ENCODE measurements at places on chromosomes 3 and 15. TPM values are rescaled to one million over a fixed set of nuclear protein-coding genes. Genes with fewer than 3 reads are reported as not detected.

DNA sequence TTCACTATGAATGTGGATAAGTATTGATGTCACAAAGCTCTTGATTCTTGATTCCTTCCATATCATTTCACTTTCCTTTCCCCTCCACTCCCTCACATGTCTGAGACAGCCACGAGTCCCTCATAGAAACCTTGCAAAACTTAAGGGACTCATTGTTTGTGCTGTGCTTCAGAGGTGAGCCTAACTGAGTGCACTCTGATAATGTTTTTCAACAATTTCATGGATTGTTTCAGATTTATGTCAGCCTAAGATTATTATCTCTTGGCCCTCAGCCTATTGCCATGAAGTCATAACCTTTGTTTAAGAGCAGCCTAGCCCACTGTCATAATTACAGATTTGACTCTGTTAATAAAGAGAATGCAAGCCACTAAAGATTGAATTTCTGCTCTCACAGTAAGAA lies 363.6 kb downstream of the MECOM start:
- H3K4me1 ChIP-seq: no peaks in the 10 kb centered on the region
- no peaks in the 10 kb centered on the region for H3K27me3 ChIP-seq
- no peaks in the 10 kb centered on the region for H3K36me3 ChIP-seq
- no peak overlapping the region for H3K4me3 ChIP-seq
- H3K27ac ChIP-seq: no peak overlapping the region

GRCh38 chr3:72065872-72066641 lies 281.1 kb upstream of the PROK2 start:
- H3K36me3 ChIP-seq: no peaks in the 10 kb centered on the region
- no peaks in the 10 kb centered on the region for H3K4me1 ChIP-seq
- H3K27me3 ChIP-seq: peaks cover 7% of the 10 kb centered on the region

SAMMSON gene
- not detected for total RNA-seq

ADAMTSL3 gene
- 3.0 TPM for total RNA-seq

DNA sequence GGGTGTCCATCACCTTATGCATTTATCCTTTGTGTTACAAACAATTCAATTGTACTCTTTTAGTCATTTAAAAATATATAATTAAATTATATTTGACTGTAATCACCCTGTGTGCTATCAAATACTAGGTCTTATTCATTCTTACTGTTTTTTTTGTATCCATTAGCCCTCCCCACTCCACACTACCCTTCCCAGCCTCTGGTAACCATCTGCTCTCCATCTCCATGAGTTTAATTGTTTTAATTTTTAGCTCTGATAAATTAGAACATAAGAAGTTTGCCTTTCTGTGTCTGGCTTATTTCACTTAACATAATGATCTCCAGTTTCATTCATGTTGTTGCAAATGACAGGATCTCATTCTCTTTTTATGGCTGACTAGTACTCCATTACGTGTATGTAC lies 16.8 kb downstream of the C3orf20 start:
- no peak for DNase-seq
- no peaks in the 10 kb centered on the region for H3K36me3 ChIP-seq
- H3K27me3 ChIP-seq: no peaks in the 10 kb centered on the region
- H3K4me1 ChIP-seq: no peaks in the 10 kb centered on the region
- no peak overlapping the region for H3K4me3 ChIP-seq
- no peak overlapping the region for H3K27ac ChIP-seq

FES gene
- 7.2 TPM for total RNA-seq

- H3K27ac ChIP-seq: no peak overlapping the region
- peaks cover 8% of the 10 kb centered on the region for H3K4me1 ChIP-seq
- no peak overlapping the region for H3K4me3 ChIP-seq
- DNase-seq: no peak
- H3K36me3 ChIP-seq: peaks cover 8% of the 10 kb centered on the region
Observed at GRCh38 chr3:23961066-23961465, 16.0 kb downstream of the NR1D2 start.

- peaks cover 9% of the 10 kb centered on the region for H3K4me1 ChIP-seq
- no peaks in the 10 kb centered on the region for H3K27me3 ChIP-seq
Observed at GRCh38 chr15:27679731-27680471, 419.2 kb downstream of the OCA2 start.

CFAP100 gene
- not detected for total RNA-seq

- H3K27ac ChIP-seq: no peak overlapping the region
- peaks cover 7% of the 10 kb centered on the region for H3K27me3 ChIP-seq
- H3K36me3 ChIP-seq: no peaks in the 10 kb centered on the region
- H3K4me1 ChIP-seq: no peaks in the 10 kb centered on the region
Observed at GRCh38 chr15:60722328-60723112, 243.6 kb upstream of the ICE2 start.

- H3K36me3 ChIP-seq: peaks cover 6% of the 10 kb centered on the region
- no peak overlapping the region for H3K4me3 ChIP-seq
- no peak overlapping the region for H3K27ac ChIP-seq
- no peaks in the 10 kb centered on the region for H3K27me3 ChIP-seq
- H3K4me1 ChIP-seq: no peaks in the 10 kb centered on the region
Observed at GRCh38 chr15:90222547-90222946, 11.2 kb downstream of the CIB1 start.

SLC9A9 gene
- 1.5 TPM for total RNA-seq

GRCh38 chr15:62307551-62307950 lies 142.5 kb upstream of the C2CD4B start:
- H3K4me3 ChIP-seq: no peak overlapping the region
- DNase-seq: peak; percentile 67
- no peaks in the 10 kb centered on the region for H3K36me3 ChIP-seq
- H3K27ac ChIP-seq: no peak overlapping the region
- peaks cover 11% of the 10 kb centered on the region for H3K4me1 ChIP-seq

GRCh38 chr3:124639406-124640237 lies 90.6 kb upstream of the UMPS start:
- H3K4me1 ChIP-seq: no peaks in the 10 kb centered on the region
- no peaks in the 10 kb centered on the region for H3K36me3 ChIP-seq
- H3K27me3 ChIP-seq: no peaks in the 10 kb centered on the region
- no peak for DNase-seq

GRCh38 chr3:27479806-27480543 lies 4.2 kb downstream of the SLC4A7 start:
- no peaks in the 10 kb centered on the region for H3K27me3 ChIP-seq
- peaks cover 7% of the 10 kb centered on the region for H3K4me1 ChIP-seq
- H3K4me3 ChIP-seq: no peak overlapping the region
- no peak overlapping the region for H3K27ac ChIP-seq

DNA sequence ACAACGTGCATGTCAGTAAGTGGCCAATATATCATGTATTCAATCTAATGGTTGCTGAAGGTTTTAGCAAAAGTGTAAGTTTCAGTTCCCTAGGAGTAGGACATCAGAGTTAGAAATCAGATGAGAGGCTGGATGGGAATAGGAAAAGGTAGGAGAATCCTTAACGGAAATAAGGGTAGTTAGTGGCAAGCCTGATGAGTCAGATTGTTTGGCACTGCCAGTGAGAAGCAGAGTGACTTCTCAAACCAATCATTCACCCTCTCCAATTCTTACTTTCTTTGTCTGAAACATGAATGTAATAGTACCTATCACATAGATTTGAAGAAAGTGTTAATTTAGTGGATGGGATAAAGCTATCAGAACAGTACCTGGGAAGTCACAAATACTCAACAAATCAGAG lies 894.0 kb downstream of the NTRK3 start:
- no peaks in the 10 kb centered on the region for H3K36me3 ChIP-seq
- no peak overlapping the region for H3K4me3 ChIP-seq
- peaks cover 14% of the 10 kb centered on the region for H3K4me1 ChIP-seq
- no peaks in the 10 kb centered on the region for H3K27me3 ChIP-seq

DNA sequence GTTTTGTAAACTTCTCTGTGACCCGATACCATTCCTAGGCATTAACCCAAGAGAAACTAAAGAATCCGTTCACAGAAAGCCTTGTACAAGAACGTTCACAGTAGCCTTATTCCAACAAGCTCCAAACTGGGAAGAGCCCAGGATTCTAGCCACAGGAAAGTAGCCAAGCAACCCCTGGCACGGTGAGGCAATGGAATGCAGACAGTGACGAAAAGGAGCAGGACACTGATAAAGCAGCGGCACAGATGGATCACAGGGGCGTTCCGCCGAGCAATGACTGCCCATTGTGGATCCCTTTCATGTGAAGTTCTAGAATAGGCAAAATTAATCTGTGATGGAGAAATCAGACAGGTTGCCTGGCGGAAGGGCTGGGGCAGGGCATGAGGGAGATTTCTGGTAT lies 198.7 kb upstream of the CHRNA7 start:
- H3K4me1 ChIP-seq: no peaks in the 10 kb centered on the region
- DNase-seq: no peak
- no peak overlapping the region for H3K4me3 ChIP-seq
- no peaks in the 10 kb centered on the region for H3K27me3 ChIP-seq
